ENCODE measurements at places on chromosomes 11 and 22.

GRCh38 chr11:90756617-90757016, 533.8 kb upstream of the CHORDC1 start:
- DNase-seq, result no peak

DNA sequence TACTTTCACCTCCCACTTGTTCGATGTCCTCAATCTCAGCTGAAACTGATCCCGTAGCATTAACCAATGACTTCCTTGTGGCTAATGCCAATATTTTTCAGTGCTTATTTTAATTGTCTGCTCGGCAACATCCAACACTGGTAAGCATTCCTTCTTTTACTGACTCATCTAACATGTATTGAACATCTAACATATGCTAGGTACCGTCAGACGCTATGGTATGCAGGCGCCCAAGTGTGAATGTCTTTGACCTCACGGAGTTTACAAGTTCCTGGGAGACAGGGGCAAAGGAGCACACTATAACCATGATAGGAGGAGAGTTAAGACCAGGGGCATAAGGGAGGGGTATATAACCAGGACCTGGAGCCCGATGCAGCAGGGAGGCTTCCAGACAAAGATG, 1.7 kb downstream of the BRMS1 start:
- DNase-seq, result no peak

GRCh38 chr11:122004446-122004845, 111.6 kb downstream of the BLID start:
- no peak for DNase-seq

- no peak for DNase-seq
These were observed 12.6 kb downstream of the PARVA start for GRCh38 chr11:12389676-12390657.

- peak; percentile 2 for DNase-seq
These were observed 942.3 kb downstream of the NTM start for GRCh38 chr11:132312701-132313111.

- no peak for DNase-seq
These were observed 103.2 kb downstream of the ZBTB16 start for GRCh38 chr11:114162719-114163123.

DNA sequence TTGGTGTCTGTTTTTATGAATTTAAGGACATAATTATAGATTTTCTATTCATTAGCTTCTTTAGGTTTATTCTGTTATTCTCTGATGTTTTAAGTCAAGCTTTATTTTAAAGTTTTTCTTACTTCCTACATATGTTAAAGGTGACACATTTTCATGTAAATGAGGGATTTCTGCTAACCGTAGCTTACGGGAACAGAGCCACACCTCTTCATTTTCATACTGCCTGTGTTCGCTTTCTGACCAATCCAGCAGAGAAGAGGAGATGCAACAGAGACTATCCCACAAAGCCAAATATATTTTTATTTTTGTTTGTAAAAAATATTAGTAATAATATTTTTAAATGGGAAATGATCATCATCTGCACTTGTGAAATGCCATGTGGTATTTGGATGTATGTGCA, 774.1 kb downstream of the BRD1 start:
- no peak for DNase-seq

DNA sequence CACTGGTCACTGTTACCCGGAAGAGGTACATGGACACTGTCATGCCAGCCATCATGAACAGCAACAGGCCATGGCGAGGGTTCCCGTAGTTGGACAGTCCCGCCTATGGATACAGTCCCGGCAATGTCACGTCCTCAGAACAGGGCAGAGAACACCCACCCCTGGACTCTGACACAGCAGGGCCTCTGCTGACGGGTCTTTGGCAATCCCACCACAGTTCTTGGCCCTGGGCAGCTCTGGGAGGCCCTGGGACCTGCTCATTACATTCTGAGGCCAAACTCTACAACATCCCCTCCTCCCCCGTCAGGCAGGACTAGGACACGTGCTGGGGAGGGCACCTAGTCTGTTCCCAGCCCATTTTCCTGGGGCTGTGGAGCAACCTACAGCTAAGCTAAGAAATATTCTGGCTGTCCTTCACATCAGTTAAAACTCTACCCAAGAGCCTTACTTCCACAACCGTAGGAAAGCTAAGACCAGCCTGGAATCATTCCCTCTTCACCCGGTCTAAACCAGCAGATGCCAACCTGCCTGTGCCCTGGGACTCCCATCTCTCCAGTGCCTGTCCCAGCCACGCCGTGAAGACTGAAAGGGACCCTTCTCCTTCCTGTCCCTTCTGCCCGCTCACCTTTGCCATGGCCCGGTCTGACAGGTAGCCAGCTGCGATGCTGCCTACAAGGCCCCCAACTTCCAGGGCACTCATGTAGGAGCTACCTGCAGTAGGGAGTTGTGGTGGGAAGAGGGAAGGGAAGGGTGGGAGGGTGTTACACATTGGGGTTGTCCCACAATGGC, 4.5 kb downstream of the SLC37A4 start:
- DNase-seq, result no peak
